ENCODE measurements at places on chromosomes 2 and 18. TPM values are rescaled to one million over a fixed set of nuclear protein-coding genes. Genes with fewer than 3 reads are reported as not detected.

The DNMT3A gene
- 14.9 TPM for total RNA-seq

The REG3A gene
- not detected for total RNA-seq

The AMER3 gene
- total RNA-seq = not detected

The HJURP gene
- total RNA-seq = 18.8 TPM

The BMP10 gene
- total RNA-seq = not detected

The FZD7 gene
- 11.6 TPM for total RNA-seq

The CRYBA2 gene
- total RNA-seq = not detected

Data from articular chondrocyte of knee joint (primary cell).